WERI-Rb-1 (cell line): ENCODE measurements at places on chromosomes 12 and 14.

DNA sequence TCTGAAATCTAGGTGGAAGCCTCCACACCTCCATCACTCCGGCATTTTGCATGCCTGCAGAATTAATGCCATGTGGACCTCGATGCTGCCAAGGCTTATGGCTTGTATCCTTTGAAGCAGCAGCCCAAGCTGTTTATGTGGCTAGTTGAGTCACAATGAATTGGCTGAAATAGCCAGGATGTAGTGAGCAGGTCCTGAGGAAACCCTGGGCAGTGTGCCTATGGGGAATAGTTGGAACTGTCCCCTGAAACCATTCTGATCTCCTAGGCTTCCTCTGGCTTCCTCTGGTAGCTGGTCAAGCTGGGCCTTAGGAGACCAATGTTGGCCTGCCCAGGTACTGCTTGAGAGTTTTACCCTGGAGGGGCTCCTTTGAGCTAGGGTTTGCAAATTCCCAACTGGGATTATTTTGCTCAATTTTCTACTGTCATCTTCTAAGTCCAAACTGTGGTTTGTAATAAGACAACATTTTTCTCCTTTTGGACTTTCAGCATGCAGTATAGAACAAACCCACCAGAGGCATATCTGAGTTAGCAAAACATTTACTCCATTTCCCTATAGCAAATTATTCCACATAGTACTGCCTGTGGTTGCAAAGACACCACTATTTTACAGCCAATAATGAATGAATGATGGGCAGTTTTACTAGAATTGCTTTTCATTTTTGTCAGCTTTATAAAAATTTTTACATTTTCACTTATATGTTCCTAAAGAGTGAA is 85.1 kb upstream of the AMIGO2 start:
- DNase-seq, result no peak

DNA sequence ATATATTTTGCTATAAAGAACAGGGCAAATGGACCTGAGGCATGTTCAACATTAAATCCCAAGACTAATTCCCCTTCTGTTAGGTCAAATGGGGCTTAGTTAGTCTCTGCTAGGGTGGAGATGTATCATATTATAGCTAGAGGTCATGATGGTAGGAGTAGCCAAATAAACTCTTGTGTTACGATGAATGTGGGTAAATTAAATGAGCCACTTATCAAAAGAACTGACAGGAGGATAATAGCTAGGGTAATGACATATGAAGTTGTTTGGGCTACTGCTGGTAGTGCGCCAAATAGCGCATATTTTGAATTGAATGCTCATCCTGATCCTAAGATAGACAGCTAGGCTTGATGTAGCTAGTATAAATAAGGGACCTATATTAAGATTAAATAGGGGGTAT is 445.0 kb downstream of the GXYLT1 start:
- DNase-seq, result no peak

GRCh38 chr12:69497308-69498026 is 27.3 kb downstream of the FRS2 start:
- no peak for DNase-seq

- no peak for DNase-seq
These were observed 15.0 kb upstream of the TMEM119 start for GRCh38 chr12:108612788-108613282.

GRCh38 chr14:95362138-95362494 is 42.4 kb upstream of the CLMN start:
- no peak for DNase-seq

DNA sequence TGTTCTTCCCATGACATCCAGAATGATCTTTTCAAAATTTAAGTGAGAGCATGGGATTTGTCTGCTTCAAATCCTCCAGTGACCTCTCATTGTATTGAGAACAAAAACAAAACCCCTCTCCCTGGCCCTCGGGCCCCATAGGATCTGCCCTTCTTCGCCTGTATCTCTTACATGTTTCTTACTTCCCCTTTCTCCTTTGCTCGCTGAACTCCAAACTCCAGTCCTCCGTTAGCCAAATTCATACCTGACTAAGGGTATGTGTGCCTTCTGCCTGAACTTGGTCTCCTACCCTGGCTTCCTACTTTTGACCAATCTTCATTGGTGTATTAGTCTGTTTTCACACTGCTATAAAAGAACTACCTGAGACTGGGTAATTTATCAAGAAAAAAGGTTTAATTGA is 13.2 kb upstream of the TSPAN11 start:
- DNase-seq, result no peak

DNA sequence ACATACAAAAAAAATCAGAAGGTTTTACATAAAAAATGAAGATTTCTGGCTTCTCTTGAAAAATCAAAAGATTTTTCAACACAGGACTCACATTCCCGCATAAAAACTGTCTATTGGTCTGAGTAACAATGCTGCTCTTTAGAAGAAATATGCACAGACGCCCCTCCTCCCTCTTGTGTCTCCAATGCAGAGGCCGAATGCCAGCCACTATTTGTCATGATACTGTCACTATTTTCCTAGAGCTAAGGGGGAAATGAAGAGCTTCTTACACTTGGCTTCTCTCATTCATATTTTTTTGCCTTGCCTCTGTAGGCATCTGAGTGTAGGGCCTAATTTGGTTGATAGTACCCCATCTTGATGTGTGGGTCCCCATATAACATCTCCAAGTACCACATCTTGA is 98.0 kb downstream of the BBS10 start:
- DNase-seq, result no peak

DNA sequence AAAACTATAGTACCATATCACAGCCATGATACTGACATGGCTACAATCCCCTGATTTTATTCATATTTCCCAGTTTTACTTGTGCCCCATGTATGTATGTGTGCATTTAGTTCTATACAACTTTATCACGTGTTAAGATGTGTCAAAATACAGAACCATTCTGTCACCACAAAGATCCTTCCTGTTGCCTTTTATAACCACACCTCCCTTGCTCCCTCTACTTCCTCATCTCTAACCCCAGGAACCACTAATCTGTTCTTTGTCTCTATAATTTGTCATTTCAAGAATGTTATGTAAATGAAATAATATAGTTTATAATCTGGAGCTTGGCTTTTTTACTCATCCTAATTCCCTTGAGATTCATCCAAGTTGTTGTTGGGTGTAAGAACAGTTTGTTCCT is 358.4 kb downstream of the DPF3 start:
- no peak for DNase-seq

DNA sequence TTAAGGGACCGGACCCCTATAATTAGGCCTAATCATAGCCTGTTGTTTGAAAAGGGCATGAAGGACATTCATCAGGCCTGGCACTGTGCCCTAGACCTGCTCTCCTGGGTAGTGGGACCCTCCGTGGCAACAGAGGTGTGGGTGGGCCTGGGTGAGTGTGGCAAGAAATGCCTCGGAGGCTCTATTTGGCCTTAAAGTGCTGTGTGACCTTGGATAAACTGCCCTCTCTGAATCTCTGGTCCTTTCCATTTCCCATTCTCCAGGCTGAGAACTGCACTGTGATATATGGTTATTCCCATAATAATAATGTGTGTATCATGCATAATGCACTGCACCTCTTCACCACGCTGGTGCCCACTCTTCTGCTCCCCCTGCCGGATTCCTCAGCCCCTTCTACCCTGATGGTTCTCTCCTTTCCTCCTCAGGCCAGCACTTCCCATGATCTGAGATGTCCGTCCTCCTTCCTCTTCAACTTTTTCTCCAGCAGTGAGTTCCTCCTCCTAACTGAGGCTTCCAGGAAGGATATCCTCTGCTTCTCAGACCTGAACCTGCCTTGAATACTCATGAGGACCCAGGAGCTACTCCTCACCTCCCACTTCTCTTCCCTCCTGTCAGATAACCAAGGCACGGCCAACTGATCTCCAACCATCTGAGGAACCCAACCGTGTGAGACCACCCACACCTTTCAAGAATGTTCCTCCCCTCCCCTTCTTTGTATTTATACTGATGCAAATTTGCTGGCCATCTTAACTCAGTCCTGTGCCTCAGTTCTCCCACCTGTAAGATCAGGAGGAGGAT is 111.0 kb upstream of the PZP start:
- DNase-seq, result no peak

GRCh38 chr14:21055432-21056117 is 2.0 kb upstream of the RNASE8 start:
- DNase-seq, result no peak

DNA sequence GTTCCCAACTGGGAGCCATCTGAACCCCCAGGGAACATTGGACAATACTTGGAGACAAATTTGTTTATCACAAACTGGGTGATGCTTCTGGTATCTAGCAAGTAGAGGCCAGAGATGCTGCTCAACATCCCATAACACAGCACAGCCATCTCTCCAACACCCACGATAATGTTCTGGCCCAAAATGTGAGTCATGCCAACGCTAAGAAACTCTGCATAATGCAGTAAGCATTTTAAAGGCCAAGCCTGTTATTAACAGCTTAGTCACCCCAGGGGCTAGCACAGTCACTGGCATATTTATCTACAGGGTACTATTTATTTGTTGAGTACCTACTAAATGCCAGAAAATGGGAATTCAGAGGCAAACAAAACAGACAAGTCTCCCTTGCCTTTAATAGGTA is 873.1 kb upstream of the TMEM132C start:
- DNase-seq, result no peak

GRCh38 chr12:622416-622815 is 40.8 kb downstream of the NINJ2 start:
- DNase-seq, result no peak

DNA sequence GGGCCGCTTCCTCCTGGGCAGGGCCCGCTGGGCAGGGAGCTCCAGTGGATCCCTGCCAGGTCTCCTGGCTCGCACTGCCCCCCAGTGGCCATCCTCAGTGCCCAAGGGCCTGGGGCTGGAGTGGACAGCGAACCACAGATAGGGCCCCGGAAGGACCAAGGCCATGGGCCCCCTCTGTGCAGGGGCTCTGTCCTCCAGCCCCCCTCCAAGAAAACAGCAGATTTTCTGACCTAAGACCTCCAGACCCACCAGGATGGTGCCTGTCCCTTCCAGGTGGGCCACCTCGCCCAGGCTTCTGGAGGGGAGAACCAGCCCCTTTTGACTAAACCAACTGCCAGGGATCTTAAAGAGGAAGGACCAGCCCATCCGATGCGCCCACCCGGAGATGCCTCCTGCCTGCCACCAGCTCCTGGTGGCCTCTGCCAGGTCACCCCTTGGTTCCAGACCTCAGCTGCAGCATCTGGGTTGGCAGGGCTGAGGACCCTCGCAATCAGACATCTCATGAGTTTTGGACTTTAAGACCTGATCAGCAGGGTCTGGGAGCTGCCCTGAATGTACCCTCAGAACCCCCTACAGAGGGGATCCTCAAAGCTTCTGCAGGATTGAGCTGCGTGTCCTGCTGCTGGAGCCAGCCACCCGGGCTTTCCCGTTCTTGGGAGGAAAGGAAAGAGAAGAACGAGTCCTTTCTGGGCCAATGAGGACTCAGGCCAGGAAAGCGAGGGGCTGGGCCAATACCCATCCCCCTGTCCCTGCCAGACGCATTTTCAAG is 325.8 kb upstream of the DIO3 start:
- DNase-seq, result peak; percentile 60

DNA sequence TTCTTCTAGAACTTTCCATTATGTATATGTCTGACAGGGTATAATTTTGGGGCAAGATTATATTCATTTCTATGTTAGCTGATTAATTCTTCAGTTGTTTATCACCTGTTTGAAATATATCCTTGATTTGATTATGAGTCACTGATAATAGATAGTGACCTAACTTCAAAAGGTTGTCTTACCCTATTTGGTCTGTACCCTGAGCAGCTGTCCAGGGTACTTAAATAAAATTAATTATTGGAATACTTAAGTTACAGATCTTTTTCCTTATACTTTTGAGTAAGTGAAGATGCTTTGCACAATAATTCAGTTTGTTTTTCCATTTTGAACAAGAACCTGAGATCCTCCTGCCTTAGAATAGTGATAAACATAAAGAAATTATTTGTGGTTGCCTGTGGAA is 13.2 kb upstream of the NPAS3 start:
- no peak for DNase-seq

GRCh38 chr12:98188650-98189077 is 326.7 kb upstream of the TMPO start:
- no peak for DNase-seq

DNA sequence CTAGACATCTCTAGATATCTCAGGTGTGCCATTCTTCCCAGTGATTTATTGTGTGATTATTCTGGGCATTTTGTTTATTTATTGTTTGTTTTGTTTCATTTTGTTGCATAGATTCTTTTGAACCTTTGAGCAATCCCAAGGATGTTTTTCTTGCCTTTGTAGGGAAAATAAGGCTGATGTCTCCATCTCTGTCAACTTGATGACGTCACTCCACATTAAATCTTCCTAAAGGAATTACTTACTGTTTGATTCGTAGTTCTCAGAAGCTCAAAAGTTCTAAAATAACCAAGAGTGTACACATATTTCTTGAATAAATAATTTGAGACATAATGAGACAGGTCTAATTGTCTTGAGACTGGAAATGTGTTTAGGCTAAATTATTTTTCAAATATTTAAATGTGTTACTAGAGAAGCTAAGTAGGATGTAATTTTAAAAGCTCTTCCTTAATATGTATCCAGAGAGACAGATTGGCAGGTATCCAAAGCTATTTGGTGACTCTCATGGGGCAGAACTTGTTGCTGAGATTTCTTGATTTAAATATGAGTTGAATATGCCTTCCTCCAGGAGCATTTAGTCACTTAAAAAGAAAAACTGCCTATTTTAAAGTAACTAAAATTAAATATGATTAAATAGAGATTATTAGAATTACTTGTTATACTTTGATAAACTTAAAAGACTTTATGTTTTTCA is 128.7 kb downstream of the CNTN1 start:
- DNase-seq, result no peak

GRCh38 chr12:73731658-73732057 is 806.0 kb upstream of the ATXN7L3B start:
- no peak for DNase-seq

DNA sequence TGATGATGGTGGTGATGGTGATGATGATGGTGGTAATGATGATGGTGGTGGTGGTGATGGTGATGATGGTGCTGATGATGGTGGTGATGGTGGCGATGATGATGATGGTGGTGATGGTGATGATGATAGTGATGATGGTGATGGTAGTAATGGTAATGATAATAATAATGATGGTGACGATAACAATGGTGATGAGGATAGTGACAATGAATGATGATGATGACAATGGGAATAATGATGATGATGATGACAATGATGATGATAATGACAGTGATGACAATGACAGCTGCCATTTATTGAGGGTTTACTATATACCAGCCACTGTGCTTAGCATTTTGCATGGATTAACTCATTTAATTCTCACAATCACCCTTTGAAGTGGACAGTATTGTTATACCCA is 94.6 kb downstream of the SRRM4 start:
- DNase-seq, result no peak

DNA sequence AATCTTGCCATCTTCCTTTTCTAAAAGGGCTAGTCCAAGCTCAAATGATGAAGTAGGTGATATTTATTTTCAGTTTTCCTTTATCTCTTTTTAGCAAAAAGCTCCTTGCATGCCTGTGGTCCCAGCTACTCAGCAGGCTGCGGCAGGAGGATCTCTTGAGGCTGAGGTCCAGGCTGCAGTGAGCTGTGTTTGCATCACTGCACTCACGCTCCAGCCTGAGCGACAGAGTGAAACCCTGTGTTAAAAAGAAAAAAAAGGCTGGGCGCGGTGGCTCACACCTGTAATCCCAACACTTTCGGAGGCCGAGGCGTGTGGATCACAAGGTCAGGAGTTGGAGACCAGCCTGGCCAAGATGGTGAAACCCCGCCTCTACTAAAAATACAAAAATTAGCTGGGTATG is 5.0 kb downstream of the TMEM116 start:
- DNase-seq, result no peak
